Lower lobe of right lung (tissue), 2 donors: ENCODE measurements at places on chromosomes 5 and 9. TPM values are rescaled to one million over a fixed set of nuclear protein-coding genes. Genes with fewer than 3 reads are reported as not detected.

DNA sequence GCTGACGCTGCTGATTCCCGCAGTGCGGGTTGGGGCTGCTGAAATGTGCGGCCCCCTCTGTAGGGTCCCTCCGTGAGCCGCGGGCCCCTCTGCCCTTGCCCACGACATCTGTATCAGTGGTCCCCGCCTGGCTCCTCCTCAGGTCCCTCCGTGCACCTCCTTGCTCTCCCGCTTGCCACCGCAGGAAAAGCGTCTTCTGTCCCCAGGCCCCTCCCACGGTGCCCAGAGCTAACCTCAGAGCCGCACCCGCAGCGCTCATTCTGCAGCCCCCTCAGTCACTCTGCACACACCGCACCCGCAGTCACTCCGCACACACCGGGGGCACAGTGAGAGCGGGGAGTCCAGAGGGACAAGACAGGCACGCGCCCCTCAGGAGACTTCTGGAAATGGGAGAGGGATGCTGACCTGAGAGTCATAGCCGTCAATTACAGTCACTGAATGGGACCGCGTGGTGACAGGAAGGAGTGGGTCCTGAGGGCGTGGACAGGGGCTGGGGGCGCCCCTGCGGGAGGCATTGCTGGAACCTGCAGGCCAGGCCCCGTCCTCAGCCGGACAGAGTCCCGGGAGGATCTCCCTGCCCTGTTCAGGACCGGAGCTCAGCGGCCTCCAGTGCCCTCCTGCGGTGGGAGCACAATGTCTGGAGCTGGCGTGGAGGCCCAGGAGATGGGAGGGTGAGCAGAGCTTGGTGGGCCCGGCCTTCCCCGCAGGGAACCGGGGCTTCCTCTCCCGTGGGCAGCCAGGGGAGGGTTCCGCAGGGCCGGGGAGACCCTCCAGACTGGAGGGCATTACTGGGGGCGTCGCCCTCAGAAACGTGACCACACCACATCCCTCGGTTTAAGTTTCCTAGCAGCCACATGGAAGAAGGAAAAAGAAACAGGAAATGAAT lies 66.1 kb upstream of the CTSL start:
- no peak overlapping the region for H3K4me3 ChIP-seq
- H3K27me3 ChIP-seq = no peaks in the 10 kb centered on the region
- no peak overlapping the region for H3K27ac ChIP-seq
- peaks cover 44% of the 10 kb centered on the region for H3K36me3 ChIP-seq
- peaks cover 13% of the 10 kb centered on the region for H3K4me1 ChIP-seq

- H3K4me3 ChIP-seq = no peak overlapping the region
- H3K27me3 ChIP-seq = no peaks in the 10 kb centered on the region
- peaks cover 26% of the 10 kb centered on the region for H3K4me1 ChIP-seq
- H3K27ac ChIP-seq = no peak overlapping the region
- H3K36me3 ChIP-seq = no peaks in the 10 kb centered on the region
These were observed 547.6 kb downstream of the RAB3C start for GRCh38 chr5:59130431-59130830.

The RGS7BP gene
- total RNA-seq = 1.6 TPM

The FSTL4 gene
- total RNA-seq = 1.9 TPM

DNA sequence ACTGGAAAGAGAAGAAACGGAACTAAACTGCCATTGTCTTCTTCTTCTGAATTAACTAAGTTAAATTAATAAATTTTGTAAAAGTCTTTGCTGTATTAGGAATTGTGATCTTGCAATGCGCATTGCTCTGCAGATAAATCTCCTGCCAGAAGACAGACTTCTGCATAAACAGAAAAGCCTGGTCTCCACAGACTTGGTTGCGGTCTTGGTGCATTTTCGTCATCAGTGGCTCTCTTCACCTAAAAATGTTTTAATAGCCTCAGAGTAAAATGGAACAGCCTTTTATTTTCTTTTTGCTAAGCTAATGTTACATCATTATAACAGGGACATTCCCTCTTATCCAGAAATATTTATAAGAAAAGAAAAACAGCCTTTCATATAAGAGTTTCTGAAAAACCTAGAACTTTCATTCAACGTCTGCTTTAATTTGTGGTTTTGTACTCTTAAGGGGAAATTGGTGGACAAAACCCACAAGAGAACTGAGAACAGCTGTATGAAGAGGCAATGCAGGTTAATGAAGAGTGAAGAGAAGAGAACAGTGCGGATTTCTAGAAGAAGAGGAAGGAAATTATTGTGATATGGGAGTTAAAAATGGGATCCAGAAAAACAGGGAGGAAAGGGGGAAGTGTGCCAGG lies 10.1 kb downstream of the IFNA5 start:
- DNase-seq = no peak
- H3K27me3 ChIP-seq = no peaks in the 10 kb centered on the region
- no peak overlapping the region for H3K4me3 ChIP-seq
- H3K4me1 ChIP-seq = no peaks in the 10 kb centered on the region
- H3K36me3 ChIP-seq = no peaks in the 10 kb centered on the region

The DOCK8 gene
- 112 TPM for total RNA-seq
